ENCODE measurements at places on chromosomes 7 and 10.

DNA sequence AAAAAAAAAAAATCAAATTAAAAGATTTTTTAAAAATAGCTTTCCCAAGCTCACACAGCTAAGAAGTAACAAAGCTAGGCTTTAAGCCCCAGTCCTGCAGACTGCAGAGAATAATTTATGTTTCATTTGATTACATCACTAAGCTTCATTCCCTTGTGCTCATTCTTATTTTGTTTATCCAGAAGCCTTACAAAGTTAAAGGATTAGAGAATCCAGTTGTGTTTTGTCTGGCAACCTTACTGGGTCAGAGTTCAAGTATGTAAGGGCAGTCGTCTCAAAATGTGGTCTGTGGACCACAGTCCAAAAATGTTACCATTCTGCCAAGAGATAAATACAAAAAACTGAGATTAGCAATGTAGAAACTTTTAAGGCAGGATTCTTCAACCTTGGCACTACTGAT, 32.1 kb upstream of the EZH2 start:
- DNase-seq = no peak

GRCh38 chr10:14603534-14604102, 171.1 kb downstream of the FAM107B start:
- no peak for DNase-seq

- no peak for DNase-seq
Measured at GRCh38 chr10:113059371-113059780, 109.3 kb downstream of the TCF7L2 start.

- DNase-seq = no peak
Measured at GRCh38 chr10:21431799-21432198, 93.7 kb downstream of the SKIDA1 start.

DNA sequence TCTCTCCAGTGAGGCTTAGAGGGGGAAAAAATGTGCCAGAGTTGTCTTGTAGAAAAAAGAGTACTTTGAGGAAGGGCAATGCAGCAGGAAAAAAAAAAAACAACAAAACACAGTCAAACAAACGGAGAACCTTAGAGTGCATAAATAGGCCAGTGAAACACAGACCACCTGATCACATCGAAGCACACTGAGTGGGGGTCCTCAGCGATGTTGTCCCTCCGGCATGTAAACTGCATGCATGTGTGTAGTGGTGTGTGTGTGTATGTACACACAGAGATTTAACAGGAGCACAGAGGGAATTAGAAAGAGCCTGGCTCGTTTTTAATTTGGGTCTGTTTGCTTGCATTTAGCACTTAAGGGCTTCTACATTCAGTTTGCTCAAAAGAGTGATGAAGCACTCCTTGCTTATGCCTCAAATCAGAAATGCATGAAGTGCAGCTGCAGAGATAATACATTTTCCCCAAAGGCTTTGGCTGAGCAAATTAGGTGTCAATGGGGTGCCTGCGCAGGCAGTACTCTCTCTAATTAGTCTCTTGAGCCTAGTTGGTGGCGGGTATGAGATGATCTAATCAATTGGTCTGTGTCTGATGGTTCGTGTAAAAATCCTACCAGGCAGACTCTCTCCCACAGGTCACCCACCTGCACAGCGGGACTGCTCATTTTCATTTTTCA, 62.7 kb upstream of the FZD1 start:
- DNase-seq = no peak

GRCh38 chr7:25671111-25671510, 442.8 kb upstream of the NPVF start:
- DNase-seq = no peak

DNA sequence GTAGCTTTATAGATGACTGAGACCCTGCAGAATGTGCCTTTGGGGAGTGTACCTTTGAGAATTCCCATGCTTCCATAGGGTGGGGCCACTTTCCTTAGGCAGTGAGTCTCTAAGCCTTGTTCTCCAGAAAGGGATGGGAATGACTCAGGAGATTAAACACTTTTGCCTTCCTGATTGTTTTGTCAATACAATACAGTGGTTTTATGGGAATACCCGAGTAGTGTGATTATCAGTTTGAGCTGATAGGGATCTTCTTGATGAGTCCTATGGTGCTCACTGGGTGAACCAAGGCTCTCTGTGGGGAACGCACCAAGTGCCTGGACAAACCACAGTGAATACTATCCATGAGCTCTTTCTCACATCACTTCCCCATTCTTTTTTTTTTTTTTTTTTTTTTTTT, 6.3 kb downstream of the MYOF start:
- no peak for DNase-seq

DNA sequence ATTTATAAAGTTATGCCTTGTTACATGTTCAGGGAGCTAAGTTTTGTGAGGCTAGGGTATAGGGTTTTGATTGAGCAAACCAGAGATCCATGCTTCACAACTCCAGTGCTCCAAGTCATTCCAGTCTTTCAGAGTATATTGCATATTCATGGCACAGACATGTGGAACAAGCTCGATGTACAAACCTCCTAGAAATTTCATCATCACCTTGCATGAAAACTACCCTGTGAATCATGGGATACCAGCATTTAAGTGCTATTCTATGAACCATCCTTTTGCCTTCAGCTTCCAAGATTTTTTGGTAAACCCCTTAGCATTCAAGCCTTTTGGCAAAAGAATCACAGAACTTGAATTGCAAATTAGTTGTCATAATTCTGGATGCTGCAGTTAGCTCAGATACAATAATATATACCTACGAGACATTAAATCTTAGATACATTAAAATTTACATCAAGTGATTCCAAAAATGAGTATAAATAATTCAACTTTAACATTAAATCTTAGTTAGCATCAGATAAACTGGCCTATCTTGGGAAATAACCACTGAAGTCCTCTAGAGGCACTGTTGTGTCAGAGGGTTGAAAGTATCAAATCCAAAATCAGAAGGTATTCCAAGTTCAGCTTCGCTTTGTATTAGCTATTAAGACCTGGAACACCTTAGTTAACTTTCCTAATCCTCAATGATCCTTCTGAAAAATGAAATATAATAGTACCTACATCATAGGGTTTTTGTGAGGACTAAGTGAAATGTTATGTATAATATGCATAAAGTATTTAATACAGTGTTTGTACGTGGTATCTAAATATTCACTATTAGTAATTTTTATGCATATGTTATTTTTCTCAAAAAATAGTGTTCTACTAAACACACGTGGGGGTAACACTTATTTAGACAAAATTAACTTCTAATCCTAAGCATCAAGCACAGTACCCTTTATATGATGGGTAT, 55.5 kb upstream of the CABCOCO1 start:
- DNase-seq = no peak

DNA sequence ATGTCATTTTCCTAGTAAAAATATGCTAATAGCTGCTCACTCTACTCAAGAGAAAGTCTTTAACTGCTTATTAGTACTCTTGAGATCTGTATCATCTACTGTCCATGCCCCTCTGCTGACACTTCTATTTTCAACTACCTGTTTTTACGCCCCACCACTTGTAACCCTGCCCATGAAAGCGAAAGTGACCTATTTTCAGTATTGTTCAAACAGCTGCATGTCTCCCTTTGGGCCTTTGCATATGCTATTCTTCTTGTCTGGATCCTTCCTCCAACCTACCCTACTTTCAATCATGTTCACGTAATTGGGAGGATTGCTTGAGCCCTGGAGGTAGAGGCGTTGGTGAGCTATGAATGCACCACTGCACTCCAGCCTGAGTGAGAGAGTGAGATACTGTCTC, 1481.3 kb downstream of the GATA3 start:
- no peak for DNase-seq

- DNase-seq = no peak
Measured at GRCh38 chr7:142800699-142801260, 30.0 kb downstream of the PRSS2 start.

- no peak for DNase-seq
Measured at GRCh38 chr10:78650122-78650521, 418.6 kb upstream of the ZMIZ1 start.

DNA sequence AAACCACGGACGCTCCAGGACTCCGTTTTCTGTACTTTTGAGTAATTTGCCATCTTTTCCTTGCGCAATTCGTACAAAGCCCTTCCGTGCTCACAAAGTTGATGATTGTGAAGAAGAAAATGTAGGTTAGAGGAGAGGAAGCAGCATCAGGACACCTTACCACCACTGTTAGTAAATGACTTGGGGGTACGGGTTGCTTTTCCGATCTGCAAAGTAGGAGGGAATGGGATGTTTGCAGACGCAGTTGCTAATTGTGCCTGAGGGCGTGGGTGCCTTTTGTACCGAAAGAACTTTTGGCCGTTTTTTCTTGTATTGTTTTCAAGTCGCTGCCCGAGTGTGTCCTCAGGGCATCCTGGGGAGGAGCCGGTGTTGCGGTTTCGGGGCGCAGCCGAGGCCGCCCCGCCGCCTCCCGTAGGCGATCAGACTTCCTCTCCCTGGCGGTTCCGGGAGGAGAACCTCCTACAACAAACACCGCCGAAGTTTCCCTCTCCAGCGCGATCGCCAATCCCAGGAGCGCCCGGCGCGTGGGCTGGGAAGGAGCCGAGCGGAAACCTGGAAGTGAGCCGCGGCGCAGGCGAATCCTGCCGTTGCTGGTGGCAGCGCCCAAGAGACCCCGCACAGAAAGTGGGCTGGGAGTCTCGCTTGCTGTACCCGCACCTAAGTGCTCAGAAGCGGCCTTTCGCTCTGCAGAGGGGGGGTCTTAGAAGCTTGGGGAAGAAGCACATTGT, 1.0 kb downstream of the PRR15 start:
- DNase-seq = no peak

GRCh38 chr10:21726601-21727225, 192.7 kb downstream of the MLLT10 start:
- no peak for DNase-seq

DNA sequence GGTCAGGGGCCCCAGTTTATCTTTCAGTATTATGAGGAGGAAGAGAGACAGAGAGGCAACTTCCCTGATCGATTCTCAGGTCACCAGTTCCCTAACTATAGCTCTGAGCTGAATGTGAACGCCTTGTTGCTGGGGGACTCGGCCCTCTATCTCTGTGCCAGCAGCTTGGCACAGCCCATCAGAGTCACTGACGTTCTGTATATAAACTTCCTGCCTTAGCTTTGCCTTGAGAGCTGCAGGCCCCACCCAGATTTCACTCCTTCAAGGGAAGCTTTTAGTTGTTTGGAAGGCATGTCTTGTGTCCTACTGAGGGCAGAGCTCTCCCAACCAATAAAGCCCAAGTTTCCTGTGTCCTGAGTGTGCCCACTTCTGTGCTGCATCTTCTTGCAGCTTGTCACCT, 242.5 kb upstream of the PRSS58 start:
- DNase-seq = no peak

DNA sequence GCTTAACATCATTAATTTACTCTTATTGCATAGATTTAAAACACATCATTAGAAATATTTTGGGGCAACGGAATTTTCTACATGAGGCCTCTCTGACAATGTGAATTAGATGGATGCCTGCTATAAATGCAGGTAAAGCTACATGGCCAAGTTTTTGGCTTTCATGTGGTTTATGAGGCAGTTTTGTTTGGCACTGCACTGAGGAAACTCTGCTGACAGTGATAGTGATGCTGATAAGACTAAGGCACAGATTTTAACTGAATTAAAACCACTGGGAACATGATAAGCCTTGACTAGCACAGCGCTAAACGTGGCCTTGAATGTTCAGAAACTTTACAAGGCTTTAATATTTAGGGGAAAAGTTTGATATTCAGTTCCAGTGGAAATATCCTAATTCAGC, 114.3 kb upstream of the NOBOX start:
- DNase-seq = no peak

DNA sequence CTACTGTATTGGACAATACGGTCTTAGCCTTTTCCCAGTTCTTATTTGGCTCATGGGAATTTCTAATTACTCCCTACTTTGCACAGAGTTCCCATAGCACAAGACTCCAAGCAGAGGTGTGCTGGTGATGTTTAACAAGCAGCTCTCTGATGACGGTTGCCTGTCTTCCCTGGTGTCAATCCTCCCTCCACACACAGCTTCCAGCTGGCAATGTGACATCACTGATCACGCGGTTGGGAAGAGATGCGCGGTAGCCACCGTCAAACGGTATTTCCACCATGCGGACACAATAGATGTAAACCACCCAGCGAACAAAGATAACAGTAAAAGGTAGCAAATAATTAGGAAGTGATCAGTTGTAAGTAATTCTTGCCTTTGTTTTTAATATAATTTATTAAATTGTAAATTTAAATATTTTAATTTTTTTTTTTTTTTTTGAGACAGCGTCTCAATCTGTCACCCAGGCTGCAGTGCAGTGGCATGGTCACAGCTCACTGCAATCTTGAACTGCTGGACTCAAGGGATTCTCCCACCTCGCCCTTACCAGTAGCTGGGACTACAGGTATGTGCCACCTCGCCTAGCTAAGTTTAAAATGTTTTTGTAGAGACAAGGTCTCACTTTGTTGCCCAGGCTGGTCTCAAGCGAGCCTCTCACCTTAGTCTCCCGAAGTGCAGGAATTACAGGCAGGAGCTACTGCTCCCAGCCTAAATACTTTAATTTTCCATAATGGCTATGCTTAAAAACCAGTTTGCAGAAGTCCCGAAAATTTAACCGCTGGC, 36.3 kb upstream of the IL15RA start:
- DNase-seq = peak; percentile 27

GRCh38 chr7:43572516-43573049, 10.3 kb upstream of the STK17A start:
- DNase-seq = no peak

DNA sequence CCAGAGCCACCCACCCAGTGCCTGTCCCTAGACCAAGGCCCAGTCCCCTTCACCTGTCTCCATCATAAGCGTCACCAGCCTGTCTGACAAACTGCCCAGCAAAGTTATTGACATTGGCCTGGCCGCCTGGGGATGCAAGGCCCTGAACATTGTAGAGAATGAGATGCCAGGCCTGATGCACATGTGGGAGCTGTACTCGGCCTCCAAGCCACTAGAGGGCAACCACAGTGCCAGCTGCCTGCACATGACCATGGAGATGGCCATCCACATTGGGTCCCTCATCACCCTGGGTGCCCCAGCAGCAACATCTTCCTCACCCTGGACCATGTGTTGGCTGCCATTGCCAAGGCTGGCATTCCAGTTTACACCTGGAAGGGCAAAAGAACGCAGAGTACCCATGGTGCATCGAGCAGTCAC, 63.7 kb upstream of the ANTXRL start:
- no peak for DNase-seq

- no peak for DNase-seq
Measured at GRCh38 chr7:10939237-10939910, 34.3 kb upstream of the PHF14 start.

- peak; percentile 84 for DNase-seq
Measured at GRCh38 chr7:29194594-29195427, at the start of gene CHN2. Gene CHN2, plus strand, starts transcription at chr7:29194775.

DNA sequence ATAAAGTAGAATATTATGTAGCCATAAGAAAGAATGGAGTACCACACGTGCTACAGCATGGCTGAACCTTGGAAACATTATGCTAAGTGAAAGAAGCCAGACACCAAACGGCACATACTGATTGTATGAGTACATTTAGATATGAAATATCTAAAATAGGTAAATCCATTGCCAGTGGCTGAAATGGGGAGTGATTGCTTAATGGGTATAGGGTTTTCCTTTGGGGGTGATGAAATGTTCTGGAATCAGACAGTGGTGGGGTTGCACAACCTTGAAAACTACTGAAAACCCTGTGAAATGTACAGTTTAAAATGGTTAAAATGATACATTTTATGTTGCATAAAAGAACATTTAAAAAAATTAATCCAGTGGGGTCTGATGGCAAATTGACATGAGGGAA, 667.9 kb downstream of the AUTS2 start:
- no peak for DNase-seq

GRCh38 chr10:7610651-7611389, 55.9 kb downstream of the ITIH5 start:
- no peak for DNase-seq

All from SHP77 (cell line).